ENCODE measurements at places on chromosomes 12 and 14. TPM values are rescaled to one million over a fixed set of nuclear protein-coding genes. Genes with fewer than 3 reads are reported as not detected.
A peak's percentile ranks its signal among the peaks of the same experiment; 100 is the strongest.

GRCh38 chr12:88206601-88207000 is 64.5 kb downstream of the TMTC3 start:
- no peak overlapping the region for H3K4me3 ChIP-seq
- no peak overlapping the region for H3K27ac ChIP-seq
- no peaks in the 10 kb centered on the region for H3K27me3 ChIP-seq
- no peaks in the 10 kb centered on the region for H3K36me3 ChIP-seq
- no peaks in the 10 kb centered on the region for H3K4me1 ChIP-seq
- no peak for DNase-seq

- DNase-seq: no peak
- no peak overlapping the region for H3K4me3 ChIP-seq
- no peaks in the 10 kb centered on the region for H3K36me3 ChIP-seq
- no peaks in the 10 kb centered on the region for H3K27me3 ChIP-seq
- no peak overlapping the region for H3K27ac ChIP-seq
Observed at GRCh38 chr14:32635061-32635719, 303.5 kb upstream of the NPAS3 start.

DNA sequence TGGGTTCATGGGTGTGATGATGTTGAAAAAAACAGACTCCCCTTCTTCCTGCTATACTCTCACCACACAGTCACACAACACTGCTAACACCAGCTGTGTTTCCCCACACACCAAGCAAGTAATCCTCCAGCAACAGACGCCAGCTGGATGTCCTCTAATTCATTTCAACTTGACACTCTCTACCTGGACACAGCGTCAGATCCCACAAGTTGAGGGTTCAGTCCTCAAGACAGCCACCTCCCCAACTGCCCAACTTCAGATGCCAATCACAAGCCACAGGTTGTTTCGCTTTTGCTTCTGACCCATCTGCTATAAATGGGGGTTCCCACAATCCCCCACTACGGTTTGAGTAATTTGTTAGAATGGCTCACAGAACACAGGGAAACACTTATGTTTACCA is 49.3 kb downstream of the TMEM30B start:
- no peaks in the 10 kb centered on the region for H3K4me1 ChIP-seq
- no peak overlapping the region for H3K4me3 ChIP-seq
- no peaks in the 10 kb centered on the region for H3K27me3 ChIP-seq
- no peak overlapping the region for H3K27ac ChIP-seq
- no peaks in the 10 kb centered on the region for H3K36me3 ChIP-seq

- no peaks in the 10 kb centered on the region for H3K4me1 ChIP-seq
- H3K36me3 ChIP-seq: no peaks in the 10 kb centered on the region
- DNase-seq: no peak
- H3K27ac ChIP-seq: no peak overlapping the region
- no peak overlapping the region for H3K4me3 ChIP-seq
Observed at GRCh38 chr12:41441180-41441579, 253.1 kb downstream of the PDZRN4 start.

DNA sequence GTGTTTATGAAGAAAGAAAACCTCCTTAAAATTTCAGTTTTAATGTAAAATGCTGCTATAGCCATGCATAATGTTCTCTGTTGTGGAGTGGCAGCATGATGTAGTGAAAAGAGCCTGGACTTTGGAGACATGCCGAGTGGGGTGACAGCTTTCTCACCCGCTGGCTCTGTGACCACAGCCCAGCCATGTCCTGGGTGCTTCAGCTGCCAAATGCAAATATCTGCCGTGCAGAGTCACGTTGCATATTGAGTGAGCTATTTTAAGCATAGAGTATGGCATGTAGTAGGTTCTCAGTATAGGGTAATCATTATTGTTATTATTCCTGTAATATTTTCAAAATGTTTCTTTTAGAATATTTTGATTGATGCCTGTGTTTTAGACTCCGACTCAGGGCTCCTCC is 15.5 kb upstream of the TCTN2 start:
- H3K4me3 ChIP-seq: no peak overlapping the region
- no peak overlapping the region for H3K27ac ChIP-seq
- no peaks in the 10 kb centered on the region for H3K27me3 ChIP-seq
- no peak for DNase-seq
- H3K36me3 ChIP-seq: peaks cover 65% of the 10 kb centered on the region
- H3K4me1 ChIP-seq: no peaks in the 10 kb centered on the region

- peaks cover 74% of the 10 kb centered on the region for H3K36me3 ChIP-seq
- H3K27me3 ChIP-seq: no peaks in the 10 kb centered on the region
- peak; percentile 46 for DNase-seq
- no peaks in the 10 kb centered on the region for H3K4me1 ChIP-seq
- H3K27ac ChIP-seq: no peak overlapping the region
Observed at GRCh38 chr12:54251667-54252284, 28.1 kb downstream of the CBX5 start.

- H3K4me1 ChIP-seq: peaks cover 4% of the 10 kb centered on the region
- DNase-seq: no peak
- H3K4me3 ChIP-seq: no peak overlapping the region
- H3K27ac ChIP-seq: no peak overlapping the region
Observed at GRCh38 chr14:100842799-100843198, 16.9 kb downstream of the MEG3 start.

GRCh38 chr12:94269316-94269999 is 121.1 kb downstream of the PLXNC1 start:
- no peaks in the 10 kb centered on the region for H3K4me1 ChIP-seq
- no peak overlapping the region for H3K27ac ChIP-seq
- no peaks in the 10 kb centered on the region for H3K27me3 ChIP-seq
- no peak for DNase-seq
- peaks cover 5% of the 10 kb centered on the region for H3K36me3 ChIP-seq

DNA sequence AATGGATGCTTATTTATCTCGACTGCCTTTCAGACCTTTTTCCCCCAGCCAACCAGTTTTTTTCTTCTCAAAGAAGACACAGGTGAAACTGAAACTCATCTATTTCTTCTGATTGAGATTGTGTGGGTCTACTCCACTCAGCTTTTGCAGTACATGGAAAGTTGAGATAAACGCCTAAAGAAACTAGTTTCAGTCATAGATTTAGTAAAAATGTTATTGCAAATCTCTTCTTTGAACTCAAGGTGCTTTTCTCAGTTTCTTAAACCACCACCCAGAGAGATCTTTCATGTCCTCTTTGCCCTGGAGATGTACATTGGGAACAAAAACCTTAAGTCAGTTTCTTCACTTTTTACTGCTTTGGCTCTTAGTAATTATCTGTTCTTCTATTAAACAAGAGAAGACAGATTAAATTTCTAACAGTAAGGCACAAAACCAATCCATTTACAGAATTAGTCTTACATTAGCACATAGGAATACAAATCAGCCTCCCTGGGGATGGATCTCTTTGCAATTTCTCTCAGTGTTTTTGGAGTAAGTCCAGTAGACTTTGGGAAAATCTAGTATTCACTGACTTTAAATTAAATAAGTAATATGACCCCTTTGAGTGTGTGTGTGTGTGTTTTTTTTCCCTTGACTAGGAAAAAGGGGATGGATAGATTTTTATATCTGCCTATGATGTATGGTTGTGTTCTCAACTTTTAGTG is 11.6 kb downstream of the FBXW8 start:
- no peaks in the 10 kb centered on the region for H3K36me3 ChIP-seq
- no peak for DNase-seq
- no peaks in the 10 kb centered on the region for H3K27me3 ChIP-seq
- no peak overlapping the region for H3K4me3 ChIP-seq

DNA sequence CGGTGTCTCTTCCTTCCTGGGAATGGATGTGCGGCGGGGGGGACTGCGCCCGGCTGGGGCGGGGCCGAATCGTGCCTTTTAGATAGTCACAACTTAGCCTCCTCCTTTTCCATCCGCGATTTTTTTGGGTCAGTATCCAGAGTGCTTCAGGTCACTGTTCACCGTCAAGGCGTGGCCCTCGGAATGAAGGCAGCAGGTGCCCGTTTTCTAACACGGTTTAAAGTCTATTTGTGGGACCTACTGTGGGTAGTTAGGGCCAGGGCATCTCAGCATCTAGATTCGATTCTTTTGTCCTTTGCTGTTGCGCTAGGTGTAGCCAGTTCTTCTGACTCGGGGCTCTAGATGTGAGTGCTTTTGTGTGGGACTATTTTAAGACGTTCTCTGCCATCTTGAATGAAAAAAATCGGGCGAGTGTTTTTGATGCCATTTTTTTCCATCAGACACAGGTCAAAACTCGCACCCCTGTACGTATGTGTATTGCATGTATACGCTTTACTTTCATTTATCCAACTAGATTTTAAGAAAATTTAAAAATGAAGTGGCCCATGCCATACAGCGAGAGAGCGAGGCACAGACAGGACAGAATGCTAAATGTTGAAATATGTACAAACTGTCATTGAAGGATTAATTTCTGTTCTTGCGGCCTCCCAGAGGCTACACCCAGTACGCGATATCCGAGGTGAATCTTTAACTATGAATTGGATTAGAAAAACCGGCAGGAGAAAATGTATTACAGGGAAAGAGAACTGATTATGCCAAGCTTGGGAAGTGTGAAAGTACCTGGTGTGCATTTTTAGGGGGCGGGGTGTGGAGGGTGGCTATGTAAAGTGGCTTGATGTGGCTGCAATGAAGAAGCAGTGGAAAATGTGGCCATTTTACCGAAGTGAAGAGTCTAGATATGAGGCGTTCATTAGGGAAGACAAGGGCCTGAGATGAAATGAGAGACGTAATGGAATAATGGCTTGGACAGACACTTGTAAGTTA is 835 bp downstream of the VEZT start:
- DNase-seq: peak; percentile 75
- peaks cover 4% of the 10 kb centered on the region for H3K4me1 ChIP-seq
- peak overlapping the region; percentile 77 for H3K27ac ChIP-seq
- H3K4me3 ChIP-seq: peak overlapping the region; percentile 54

GRCh38 chr14:93972618-93973205 is 3.7 kb downstream of the ASB2 start:
- peaks cover 12% of the 10 kb centered on the region for H3K4me1 ChIP-seq
- no peaks in the 10 kb centered on the region for H3K36me3 ChIP-seq
- DNase-seq: no peak
- H3K27ac ChIP-seq: no peak overlapping the region
- no peaks in the 10 kb centered on the region for H3K27me3 ChIP-seq

DNA sequence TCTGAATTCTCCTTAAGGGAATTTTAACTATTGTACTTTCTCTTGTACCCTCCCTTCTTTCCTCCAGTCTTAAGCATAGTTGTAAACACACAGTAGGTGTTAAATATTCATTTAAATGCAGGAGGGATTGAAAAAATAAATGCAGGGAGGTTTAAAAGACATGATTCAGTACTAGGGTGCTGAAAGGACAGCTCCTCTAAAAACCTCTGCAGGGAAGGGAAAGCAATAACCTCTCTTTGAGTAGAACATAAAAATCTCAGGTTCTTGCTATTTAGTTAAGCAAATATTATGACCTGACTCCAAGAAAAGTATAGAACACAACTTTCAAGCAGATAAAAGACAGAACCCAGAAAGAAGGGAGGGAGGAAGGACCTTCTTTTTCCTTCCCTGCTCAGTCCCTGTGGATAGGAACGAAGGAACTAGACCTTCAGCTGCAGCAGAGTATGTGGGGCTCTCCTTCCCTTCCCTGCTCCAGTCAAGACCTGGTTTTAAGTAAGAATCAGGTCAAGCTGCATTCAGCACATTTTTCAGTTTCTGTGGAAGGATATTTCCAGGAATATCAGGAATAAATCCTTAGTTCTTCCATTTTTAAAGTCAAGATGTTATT is 4.7 kb downstream of the MAP3K9 start:
- H3K27me3 ChIP-seq: peaks cover 6% of the 10 kb centered on the region
- no peak for DNase-seq
- no peak overlapping the region for H3K27ac ChIP-seq
- no peak overlapping the region for H3K4me3 ChIP-seq
- H3K4me1 ChIP-seq: peaks cover 11% of the 10 kb centered on the region

GRCh38 chr14:51626185-51626584 is 25.5 kb upstream of the FRMD6 start:
- H3K27me3 ChIP-seq: no peaks in the 10 kb centered on the region
- H3K4me3 ChIP-seq: no peak overlapping the region
- H3K27ac ChIP-seq: no peak overlapping the region

DNA sequence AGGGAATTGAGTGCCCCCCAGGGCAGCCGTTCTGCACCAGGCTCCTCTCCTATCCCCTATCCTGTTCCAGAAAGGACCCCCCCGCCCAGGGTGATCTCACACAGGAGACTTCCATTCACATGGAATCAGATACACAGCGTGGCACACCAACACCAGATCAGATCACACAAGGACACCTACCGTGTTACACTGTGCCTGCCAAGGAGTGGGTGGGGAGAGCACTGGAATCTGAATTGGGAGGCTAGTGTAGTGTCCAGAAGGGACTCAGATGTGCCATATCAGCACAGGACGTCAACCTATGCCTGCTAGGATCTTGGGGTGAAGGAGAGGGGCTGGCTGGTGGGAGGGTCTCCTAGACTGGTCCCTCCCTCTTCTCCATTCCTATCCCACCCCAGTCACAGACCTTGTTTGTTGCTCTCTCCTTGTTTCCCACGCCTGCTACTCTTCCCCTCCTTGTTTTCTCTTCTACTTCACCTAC is 2.3 kb downstream of the PTMS start:
- no peak for DNase-seq
- no peak overlapping the region for H3K27ac ChIP-seq
- H3K36me3 ChIP-seq: no peaks in the 10 kb centered on the region
- peaks cover 82% of the 10 kb centered on the region for H3K4me1 ChIP-seq
- no peak overlapping the region for H3K4me3 ChIP-seq

DNA sequence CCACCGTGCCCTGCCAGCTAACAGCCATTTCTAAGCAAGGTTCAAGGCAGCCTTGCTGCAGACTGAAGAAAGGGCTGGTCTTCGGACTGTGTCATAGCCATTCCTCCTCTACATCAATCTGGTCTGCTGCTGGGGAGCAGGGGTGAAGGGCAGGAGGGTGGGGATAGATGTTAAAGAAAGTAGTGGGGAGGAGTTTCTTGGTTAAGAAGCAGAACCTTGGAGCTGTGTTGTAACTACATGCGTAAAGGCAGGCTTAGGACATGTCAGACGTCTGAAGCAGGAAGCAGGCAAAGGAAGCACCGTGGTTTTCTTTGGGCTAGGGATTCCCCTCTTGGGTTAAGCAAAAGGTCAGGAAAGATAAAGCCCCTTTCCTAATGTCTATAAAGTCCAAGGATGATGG is 18.1 kb upstream of the NEK9 start:
- no peak overlapping the region for H3K27ac ChIP-seq
- H3K27me3 ChIP-seq: no peaks in the 10 kb centered on the region
- H3K4me3 ChIP-seq: no peak overlapping the region
- H3K36me3 ChIP-seq: peaks cover 12% of the 10 kb centered on the region
- peaks cover 3% of the 10 kb centered on the region for H3K4me1 ChIP-seq

- H3K27ac ChIP-seq: no peak overlapping the region
- peak overlapping the region; percentile 42 for H3K4me3 ChIP-seq
- DNase-seq: peak; percentile 11
Observed at GRCh38 chr12:51721282-51721940, 127.1 kb downstream of the FIGNL2 start.

GRCh38 chr12:44431647-44432343 is 444.3 kb downstream of the NELL2 start:
- no peak for DNase-seq
- H3K27me3 ChIP-seq: no peaks in the 10 kb centered on the region
- no peak overlapping the region for H3K27ac ChIP-seq
- H3K4me1 ChIP-seq: no peaks in the 10 kb centered on the region
- no peaks in the 10 kb centered on the region for H3K36me3 ChIP-seq

Gene ADGRD1
- 0.94 TPM for total RNA-seq

Gene OAS1
- total RNA-seq: 55.3 TPM

Gene AEBP2
- total RNA-seq: 21.2 TPM

All from thymus (tissue), 14 donors.